ENCODE measurements at places on chromosomes 6 and 20. TPM values are rescaled to one million over a fixed set of nuclear protein-coding genes. Genes with fewer than 3 reads are reported as not detected.

KLC4 gene
- total RNA-seq: 6.8 TPM

SSTR4 gene
- total RNA-seq: not detected

RIPPLY2 gene
- 3.8 TPM for total RNA-seq

CYP39A1 gene
- 0.56 TPM for total RNA-seq

SIRPD gene
- not detected for total RNA-seq

HLA-DRA gene
- 10.0 TPM for total RNA-seq

BAG2 gene
- 7.7 TPM for total RNA-seq

CDSN gene
- total RNA-seq: not detected

OR2J3 gene
- not detected for total RNA-seq

EDN3 gene
- total RNA-seq: not detected

CNBD2 gene
- 7.4 TPM for total RNA-seq

STXBP5 gene
- total RNA-seq: 39.9 TPM

- no peak for DNase-seq
These were observed 17.7 kb downstream of the DLL1 start for GRCh38 chr6:170273191-170273590.

GRCh38 chr20:51959066-51959542, 156.8 kb upstream of the SALL4 start:
- DNase-seq: no peak

DNA sequence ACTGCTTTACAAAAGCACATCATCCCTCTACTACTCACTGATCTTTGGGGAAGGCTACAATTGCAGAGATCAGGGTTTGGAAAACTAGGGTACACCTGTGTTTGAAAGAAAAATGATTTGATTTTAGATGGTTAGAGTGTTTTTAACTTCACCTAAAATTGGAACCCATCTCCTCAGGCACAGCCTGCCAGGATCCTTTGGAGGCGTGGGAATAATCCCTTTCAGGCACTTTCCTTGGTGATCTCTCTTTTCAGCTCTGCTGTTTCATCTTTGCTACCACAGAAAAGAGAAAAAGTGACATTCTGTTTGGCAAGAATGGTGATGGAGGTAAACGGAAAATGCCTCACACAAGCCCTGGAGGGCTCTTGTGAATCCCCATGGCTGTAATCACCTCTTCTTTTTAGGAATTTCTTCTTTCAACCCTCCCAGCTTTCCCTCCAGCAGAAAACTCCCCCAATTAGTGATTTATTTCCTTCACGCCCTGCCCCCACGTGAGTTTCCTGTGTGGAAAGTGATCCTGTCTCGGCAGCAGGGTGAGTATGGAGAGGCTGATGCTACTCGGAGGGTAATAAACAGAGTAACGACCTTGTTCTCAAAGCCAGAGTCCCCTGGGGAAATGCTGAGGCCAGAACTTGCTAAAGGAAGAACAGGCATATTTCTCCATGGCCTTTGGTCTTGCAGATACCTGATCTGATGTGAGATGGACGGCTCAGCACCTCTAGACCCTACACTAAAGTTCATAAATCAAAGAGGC, 9.2 kb downstream of the KCNG1 start:
- DNase-seq: no peak

- DNase-seq: no peak
These were observed 467.1 kb downstream of the HDGFL1 start for GRCh38 chr6:23036406-23036983.

GRCh38 chr6:99882128-99882702, 111.8 kb downstream of the MCHR2 start:
- DNase-seq: peak; percentile 52

- no peak for DNase-seq
These were observed 395.4 kb downstream of the CDC5L start for GRCh38 chr6:44782892-44783291.

GRCh38 chr20:58996226-58996611, 10.8 kb downstream of the CTSZ start:
- DNase-seq: no peak

DNA sequence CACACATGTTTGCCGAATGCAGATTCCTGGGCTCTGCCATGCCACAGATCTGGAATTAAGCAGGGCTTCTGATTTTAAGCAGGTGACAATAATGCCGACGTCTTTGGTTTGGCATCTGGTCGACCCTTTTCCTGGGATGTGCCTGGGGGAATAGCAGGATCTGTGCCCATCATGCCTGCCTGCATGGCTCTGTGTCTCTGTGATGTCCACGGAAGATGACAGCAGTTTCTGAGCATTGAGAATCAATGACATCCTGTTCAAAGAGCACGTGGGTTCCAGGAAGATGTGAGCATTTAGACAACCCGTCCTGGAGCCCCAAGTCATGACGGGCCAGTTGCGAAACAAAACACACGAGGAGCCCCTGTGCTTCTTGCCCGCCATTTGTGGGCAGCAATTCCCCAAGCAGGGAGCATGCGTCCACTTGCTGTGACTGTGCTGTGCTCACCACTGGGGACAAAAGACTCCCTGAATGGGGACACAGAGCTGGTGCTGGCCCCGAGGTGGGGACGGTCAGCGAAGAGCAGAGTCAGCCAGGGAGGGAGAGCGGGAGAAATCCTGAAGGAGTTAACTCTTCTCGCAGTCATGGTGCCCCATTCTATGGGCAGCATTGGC, 110.1 kb downstream of the ERMARD start:
- no peak for DNase-seq

- DNase-seq: no peak
These were observed 212.7 kb upstream of the PLN start for GRCh38 chr6:118335325-118335816.

DNA sequence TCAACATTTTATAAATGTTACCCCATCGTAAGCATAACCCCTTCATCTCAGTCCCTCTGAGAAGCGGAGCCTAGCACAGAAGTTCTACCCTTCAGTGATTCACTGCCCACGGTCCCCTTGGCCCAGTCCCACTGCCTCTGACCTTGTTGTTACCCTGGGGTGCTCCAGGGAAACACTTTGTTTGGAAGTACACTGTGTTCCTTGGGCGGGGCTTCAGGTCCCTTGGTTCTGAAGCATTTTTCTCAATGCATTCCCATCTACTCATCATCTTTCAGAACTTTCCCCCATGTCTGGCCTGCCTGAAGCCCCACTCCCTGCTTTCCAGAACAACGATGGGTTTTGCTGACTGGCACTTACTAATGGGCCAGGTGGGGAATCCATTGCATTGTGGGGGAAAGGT, 296.2 kb downstream of the FOXA2 start:
- no peak for DNase-seq

DNA sequence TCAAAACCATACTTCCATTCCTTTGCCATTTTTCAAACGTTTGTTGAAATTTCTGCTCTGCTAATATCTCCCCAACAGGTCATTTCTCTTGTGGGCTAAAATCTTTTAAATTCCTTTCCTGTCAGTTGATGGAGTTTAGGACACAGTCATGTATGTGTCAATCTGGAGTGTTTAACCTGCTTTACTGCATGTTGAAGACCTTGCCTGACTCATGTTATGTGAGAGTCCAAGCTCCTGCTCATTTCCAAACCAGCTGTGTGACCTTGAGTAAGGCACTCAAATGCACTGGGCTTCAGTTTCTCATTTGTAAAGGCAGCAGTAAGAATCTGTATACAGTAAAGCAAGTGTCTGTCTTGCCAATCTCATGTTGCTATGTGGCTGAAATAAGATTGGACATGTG, 171.9 kb upstream of the SPACA1 start:
- DNase-seq: no peak

DNA sequence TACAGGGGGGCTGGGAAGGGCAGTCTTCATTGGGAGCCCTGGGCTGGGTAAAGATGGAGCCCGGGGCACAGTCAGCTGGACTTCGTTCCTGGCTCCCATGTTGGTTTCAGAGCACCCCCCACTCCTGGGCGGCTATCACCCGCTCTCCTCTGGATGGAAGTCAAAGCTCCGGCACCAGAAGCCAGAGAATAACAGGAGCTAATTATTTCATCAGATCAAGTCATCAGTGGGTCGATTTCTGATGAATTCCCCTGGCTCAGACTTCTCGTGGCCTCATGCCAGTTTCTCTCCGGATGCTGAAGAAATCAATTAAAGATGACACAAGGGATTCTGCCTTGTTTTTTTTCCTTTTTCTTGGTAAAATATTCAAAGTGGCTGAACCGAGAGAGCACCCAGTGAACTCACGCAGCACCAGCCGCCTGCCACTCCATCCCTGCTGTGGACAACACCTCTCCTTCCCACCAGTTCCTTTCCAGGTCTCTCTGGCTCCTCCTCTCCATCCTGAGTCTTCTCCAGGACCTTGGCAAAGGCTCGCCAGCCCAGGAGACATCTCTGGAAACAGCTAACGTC, 22.5 kb downstream of the SULF2 start:
- DNase-seq: no peak

Data from SK-MEL-5 (cell line).